Foreskin fibroblast (primary cell): ENCODE measurements at places on chromosomes 13 and 19.

GRCh38 chr13:48510698-48511097 is 22.2 kb downstream of the RCBTB2 start:
- DNase-seq, result no peak

DNA sequence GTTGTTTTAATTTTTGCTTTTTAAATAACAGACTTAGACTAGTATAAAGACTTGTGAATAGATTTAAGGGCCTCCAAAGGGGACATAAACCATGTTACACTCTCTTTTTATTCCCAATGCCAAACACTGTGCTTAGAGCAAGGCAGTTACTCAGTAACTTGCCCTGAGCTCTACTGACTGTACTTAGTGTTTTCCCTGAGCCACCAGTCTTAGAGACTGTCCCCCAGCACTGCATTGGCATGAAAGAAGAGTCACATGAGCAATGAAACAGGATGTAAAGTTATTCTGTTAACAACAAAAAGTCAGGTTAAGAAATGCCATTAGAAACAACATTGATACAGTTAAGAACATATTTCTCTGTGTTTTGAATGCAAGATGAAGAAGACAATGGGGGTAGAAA is 187.9 kb downstream of the TBC1D4 start:
- DNase-seq, result no peak

DNA sequence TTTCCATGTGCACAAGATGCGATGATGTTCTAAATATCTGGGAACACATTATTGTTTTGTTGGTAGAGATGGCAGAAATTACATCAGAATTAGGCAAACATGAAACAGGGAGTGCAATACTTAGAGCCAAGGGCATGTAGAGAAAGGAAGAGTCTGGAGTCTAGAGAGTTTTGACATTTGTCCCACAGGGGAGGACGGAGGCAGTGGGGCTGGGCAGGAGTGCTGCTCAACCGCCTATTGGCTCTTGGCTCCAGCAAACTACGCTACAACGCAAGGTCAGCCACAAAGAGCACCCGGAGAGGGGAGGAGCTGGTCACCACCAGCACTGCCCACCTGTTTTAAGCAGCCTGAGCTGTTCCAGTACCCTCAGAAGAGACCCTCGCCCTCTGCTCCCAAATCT is 108.3 kb downstream of the ABCC4 start:
- no peak for DNase-seq

DNA sequence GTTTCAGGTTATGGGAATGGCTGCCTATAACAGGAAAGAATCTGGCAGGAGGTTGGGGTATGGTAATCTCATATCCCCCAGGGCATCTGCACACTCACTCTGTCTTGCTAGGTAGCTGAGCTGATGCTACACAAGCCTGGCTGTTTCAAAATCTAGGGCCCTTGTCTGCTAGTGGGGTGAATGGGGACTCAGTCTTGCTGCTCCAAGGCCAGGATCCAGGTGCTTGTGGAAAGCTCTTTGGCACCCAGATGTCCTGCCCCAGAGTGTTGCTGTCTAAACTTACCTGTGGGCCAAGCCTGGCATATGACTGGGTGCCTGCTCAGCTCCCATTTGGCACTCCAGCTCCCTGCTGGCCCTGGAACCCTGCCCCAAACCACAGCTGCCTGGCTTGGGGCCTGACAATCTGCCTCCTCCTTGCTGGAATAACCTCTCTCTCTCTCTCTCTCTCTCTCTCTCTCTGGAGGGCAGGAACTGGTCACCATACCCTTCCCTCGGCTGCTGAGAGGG is 158.1 kb upstream of the TSC22D1 start:
- peak; percentile 49 for DNase-seq

DNA sequence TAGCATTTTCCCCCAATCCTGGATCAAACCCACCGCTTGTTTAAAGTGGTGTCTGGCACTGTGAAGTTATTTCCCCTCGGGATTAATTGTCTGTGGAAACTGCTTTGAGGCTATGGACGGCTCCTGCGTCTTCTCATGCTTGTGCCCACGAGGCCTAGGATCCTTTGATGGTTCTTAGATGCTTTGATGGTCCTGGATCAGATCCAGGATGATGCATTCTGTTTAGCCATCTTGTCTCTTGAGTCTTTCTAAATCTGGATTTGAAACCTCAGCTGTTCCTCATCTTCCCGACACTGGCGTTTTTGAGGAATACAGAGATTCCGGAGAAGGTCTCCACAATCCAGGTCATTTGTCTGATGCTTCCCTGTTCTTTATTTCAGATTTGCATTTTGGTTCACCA is 36.1 kb upstream of the USP29 start:
- no peak for DNase-seq

DNA sequence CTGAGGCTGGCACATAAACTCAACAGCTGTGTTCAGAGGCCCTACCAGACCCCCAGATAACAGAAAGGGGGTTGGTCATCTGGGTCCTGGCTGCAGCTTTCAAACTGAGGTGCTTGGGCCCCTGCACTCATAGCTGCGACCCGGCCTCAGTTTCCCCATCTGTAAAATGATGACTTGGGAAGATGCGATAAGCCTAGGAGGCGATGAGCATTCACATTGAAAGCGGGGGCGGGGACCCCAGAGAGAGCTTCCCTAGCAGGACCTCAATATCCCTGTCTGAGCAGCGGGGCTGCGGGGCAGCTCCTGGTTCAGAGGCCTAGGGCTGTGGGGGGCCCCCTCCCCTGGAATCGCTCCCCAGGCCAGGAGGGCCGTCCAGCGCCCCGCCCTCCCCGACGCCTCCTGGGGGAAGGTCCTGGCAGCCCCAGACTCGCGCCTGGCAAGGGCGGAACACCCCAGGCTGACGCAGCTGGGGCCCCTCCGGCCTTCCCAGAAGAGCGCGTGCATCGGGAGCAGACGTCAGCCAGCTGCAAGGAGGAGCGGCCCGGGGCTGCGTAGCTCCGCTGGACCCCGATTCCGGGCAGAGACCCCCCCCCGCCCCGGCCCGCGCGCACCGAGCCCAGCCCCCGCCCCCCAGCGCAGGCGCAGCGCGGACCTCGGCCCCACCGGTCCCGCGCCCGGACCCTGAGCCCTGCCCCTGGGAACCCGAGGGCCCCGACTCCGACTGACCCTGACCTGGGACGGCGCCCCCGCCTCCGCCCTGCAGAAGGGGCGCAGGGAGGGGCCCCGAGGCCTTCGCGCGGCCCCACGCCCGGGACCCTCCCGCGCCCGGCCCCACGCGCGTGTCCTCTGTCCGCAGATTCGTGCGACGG is 3.5 kb downstream of the FSTL3 start:
- peak; percentile 74 for DNase-seq

DNA sequence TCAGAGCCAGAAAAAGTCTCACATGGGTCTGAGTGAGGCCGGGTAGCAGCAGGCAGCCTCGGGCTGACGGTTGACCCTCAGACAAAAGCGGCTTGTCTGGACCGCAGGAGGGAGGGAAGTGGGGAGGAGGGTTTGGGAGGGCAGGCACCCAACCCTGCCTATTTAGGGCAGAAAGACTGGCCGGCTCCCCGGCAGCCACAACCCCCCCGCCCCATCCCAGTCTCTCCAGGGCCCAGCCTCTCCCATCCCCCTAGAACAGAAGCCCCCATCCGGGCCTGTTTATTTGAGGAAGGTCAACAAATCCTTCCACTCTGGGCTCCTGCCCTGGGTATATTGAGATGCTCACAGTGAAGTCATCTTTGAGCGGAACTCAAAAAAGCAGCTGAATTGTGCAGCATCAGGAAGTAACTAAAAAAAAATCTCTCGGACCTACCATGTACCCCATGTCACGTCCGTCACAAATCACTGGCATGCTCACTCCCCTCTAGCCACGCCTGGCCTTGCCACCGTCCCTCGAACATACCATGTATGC is 6.3 kb downstream of the DACT3 start:
- DNase-seq, result no peak

GRCh38 chr19:49861541-49862378 is 5.6 kb downstream of the PNKP start:
- no peak for DNase-seq

- no peak for DNase-seq
Observed at GRCh38 chr13:78592584-78592983, 10.8 kb downstream of the POU4F1 start.

DNA sequence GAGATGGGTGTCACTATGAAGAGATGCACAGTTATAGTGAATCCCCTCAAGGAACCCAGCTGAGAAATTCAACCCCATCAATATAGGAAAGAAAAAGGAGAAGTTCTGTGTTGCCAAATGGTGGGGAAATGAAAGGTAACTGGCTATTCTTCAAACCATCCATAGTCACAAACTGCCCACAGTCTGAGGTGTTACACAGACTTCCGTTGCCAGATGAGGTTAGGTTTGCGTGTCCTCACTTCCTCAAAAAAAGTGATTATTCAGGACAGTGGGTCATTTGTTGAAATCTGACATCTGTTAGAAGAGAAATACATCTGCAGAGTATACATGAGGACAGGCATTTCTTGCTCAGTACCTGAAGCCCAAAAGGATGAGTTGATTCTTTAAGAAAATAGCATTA is 9.0 kb downstream of the SIGLEC5 start:
- no peak for DNase-seq

- no peak for DNase-seq
Observed at GRCh38 chr19:1475751-1476437, 3.1 kb downstream of the C19orf25 start.

DNA sequence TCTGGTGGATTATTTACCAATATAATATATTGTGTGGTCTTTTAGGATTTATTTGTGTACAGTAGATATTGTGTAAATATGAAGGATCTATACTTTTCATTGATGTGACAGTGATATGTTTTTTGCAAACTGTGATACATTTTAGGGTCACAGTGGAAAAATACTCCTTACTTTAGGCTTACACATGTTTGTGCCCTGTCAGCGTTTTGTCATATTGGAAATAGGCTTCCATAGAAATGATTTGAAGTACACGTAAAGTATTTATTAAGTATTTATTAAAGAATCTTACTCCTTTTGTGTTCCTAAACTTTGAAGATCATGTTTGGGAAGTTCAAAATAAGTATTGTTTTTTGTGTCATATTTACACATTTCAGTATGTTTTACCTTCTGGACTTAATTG is 5.0 kb downstream of the ZNF808 start:
- no peak for DNase-seq

GRCh38 chr19:10593820-10594637 is 6.9 kb upstream of the AP1M2 start:
- peak; percentile 30 for DNase-seq

DNA sequence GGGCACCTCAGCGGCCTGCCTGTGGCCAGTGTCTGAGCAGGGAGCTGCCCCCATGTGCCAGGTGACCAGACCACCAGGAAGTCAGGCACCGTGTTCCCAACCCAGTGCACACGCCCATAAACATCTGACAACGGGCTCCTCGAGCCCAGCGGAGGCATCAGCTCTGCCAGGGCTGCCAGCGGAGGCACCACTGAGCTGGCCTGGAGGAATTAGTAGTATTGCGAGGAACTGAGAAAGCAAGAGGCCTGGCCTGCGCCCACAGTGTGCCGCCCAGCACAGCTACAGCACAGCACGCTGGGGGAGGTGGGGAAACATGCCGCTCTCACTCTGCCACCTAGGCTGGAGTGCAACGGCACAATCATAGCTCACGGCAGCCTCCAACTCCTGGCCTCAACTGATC is 44.6 kb downstream of the ANKRD27 start:
- no peak for DNase-seq

GRCh38 chr19:2235381-2236063 is 607 bp downstream of the PLEKHJ1 start:
- DNase-seq, result no peak

GRCh38 chr19:44879309-44880065 is 11.6 kb upstream of the TOMM40 start:
- DNase-seq, result no peak
